ENCODE measurements at places on chromosomes 4 and X.

DNA sequence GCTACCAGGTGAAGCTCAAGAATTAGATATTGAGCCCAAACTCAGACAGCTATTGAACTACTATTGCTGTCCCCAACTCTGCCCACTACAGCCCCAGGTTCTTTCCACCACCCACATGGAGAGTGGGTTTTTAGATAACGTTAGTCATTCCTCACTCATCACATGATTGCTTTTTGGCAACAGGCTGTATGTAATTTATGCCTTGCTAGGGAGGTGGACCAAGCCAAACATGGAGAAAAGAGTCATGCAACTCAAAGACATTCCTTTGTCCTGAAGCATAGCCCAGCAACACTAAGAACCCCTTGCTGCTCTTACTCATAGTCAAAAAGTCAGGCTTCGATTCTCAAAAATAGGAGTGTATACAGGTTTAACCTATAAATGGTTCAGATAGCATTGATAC lies 275.9 kb upstream of the VCX3A start:
- DNase-seq: no peak

GRCh38 chr4:92961881-92962280 lies 658.1 kb downstream of the GRID2 start:
- no peak for DNase-seq

GRCh38 chr4:111475001-111475400 lies 670.3 kb upstream of the FAM241A start:
- no peak for DNase-seq

GRCh38 chr4:160034501-160034900 lies 931.6 kb downstream of the RAPGEF2 start:
- no peak for DNase-seq

- no peak for DNase-seq
These were observed 67.5 kb downstream of the AGTR2 start for GRCh38 chrX:116238093-116238492.

DNA sequence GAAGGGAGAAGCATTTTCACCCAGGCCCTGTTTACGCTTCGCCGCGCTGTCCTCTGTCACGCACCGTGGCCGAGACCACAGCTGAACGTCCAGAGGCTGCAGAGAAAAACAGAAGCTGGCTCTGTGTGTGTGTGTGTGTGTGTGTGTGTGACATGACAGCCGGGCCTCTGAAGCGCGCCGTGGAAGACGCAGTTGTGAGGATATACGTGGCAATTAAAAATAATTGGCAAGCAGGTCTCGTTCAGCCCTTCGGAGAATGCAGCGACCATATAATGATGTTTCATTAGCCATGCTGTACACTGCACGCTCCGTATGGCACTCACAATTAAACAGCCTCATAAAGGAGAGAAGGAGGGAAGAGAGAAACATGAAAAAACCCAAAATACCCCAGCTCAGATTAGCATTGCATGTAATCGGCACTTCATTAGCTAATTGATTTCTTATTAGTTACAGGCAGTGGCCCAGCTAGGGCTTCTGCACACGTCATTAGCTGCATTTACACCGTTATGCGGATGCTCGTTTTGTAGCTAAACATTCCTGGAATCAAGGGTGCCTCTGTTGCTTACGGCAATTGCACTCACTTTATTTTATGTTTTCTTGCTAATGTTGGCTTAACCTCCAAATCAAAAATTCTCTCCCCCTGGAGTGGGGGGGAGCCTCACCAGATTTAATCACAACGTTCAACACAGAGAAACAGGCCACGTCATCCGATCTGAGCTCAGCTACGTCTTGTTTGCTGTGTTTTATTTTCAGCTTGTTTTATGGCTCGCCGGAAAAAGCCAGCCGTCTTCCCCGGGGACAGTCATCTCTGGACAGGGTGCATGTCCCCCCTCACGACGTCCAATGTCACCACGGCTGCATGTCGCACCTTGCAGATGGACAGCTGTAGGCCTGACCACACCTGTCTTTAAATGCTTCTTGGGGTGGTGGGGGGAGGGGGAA lies 74.6 kb upstream of the SHOX start:
- no peak for DNase-seq

- DNase-seq: no peak
These were observed 1.0 kb upstream of the SCLT1 start for GRCh38 chr4:129094347-129094746.

DNA sequence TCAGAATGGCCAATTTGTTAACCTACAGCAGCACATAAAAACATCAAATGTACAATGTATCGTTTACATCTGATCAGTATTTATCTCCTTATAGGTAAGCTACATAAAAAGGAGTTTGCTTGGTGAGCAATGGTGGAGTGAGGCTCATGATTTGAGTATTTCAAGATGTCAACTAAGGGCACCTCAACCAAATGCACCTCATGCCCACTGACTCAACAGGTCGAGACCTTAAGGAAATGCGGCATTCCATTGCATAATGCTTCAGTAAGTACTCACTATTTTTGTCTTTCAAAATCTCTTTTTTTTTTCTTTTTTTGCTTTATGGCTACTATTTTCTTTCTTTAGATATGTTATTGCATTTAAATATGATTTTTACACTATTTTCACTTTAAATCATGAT lies 181.0 kb upstream of the TLL1 start:
- DNase-seq: no peak

DNA sequence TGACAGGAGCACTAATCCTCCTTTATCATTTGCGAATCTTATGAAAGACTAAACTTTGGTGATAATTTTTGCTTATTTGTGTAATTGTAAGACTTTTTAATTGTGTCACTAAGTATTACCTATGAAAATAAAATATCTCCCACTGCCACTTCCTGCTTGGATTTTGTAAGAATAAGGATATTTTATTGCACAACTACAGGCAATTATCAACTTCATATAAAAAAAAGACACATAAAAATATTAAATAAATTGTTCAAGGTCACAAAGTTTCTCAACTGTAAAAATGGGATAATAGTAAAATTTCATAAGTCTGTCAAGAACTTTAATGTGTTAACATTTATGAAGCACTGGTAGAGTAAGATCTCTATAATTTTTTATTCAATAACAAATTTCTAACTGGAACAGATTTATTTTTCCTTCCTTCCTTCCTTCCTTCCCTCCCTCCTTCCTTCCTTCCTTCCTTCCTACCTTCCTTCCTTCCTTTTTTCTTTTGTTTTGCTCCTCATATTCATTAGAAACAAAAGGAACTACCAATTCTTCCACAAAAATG lies 527.6 kb upstream of the FAM47C start:
- no peak for DNase-seq

DNA sequence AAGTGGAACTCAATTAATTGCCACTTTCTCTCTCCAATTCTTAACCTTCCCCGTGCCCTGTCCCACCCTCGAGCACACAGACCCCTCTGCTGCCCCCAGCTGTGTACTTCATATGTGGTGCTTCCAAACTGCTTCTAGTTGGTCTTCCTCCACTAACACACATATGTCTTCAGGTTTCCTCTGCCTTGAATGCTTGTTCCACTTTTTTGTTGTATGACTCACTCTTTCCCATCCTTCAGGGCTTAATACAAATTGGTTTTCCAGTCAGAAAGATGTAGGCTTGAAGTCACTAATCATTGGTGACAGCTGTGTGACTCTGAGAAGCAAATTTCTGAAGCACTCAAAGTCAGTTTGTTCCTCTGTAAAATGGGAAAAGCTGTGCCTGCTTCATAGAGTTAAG lies 30.6 kb downstream of the TRIM2 start:
- no peak for DNase-seq

DNA sequence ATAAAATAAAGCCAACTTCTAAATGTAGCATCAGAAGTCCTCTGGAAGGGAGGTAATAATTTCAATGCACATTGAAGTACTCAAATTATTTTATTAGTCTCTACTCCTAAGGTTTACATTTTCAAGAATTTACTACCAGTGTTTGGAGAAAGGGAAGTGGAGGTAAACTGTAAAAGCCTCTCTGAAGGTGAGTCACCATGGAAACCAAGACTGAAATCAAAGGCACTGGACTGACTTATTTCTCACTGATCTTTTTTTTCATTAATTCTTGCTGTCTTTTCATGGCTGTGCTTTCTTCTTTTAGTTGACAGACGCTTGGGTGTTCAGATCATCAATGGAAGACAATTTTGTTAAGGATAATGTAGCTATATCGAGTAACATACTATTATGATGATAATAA lies 9.7 kb downstream of the SLC39A8 start:
- no peak for DNase-seq

DNA sequence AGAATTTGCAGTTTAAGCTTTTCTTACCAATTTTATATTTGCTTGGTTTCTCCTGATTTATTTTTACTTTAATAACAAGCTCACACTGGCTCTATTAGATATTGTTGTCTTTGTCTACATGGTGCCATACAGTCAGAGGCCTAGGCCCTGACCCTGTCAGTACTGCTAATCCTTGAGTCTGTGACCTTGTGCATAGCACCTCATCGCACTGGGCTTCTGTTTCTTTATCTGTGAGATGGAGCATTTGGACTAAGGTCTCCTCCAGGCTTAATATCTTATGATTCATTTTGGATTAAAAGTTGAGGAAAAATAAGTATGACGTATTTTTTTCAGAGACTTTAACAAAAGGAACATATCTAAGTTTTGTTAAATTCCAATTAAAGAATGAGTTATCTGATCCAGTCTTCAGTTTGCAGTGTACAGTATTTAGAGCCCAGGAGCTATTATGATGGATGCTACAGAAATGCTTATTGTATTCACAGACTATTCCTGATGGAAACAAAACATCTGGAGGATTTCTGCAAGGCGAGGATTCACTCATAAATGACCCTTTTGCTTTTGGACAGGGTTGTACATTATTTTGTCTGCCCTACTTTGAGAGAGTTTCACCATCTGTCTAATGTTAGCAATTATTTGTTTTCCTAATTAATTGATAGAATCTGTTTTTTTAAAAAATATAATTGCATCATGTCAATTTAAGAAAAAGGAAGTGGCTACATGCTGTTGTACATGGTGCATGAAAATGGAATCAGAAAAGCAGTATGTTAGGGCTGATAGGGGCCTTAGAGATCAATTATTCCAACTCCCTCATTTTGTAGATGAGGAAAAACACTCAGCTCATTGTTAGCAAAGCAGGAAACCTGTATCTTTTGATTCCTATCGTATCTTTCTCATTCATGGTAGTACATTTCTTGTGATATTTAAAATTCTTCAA lies 203.6 kb downstream of the BANK1 start:
- no peak for DNase-seq

GRCh38 chr4:162392946-162393345 lies 229.1 kb upstream of the FSTL5 start:
- DNase-seq: no peak

DNA sequence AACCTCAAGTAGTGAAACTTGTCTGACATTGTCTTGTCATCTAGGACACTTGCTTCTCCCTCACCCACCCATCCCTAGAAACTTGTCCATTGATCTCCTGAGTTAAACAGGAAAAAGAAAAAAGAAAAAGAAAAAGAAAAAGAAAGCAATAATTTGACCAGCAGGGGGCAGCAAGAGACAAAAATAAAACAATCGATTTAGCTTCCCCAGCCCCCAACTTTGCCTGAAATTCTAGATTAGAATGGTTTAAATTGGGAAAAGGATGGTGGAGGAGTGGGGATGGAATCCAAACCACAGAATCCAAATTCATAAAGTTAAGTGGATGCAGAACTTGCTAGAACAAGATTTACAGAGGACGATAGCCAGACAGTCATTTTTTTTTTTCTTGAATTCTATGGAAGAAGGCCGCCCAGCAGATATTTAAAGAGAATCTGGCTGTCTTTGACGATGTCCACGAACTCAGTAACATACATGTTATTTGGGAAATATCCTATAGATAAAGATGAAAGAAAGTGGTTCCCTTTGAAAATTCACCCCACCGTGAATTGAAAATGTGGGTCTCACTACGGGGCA lies 282.9 kb downstream of the USP46 start:
- peak; percentile 1 for DNase-seq

GRCh38 chr4:185082561-185082960 lies 60.5 kb upstream of the SLC25A4 start:
- no peak for DNase-seq

GRCh38 chr4:108152980-108153379 lies 15.8 kb downstream of the LEF1 start:
- DNase-seq: no peak

GRCh38 chr4:5827108-5828004 lies 65.5 kb downstream of the CRMP1 start:
- no peak for DNase-seq

DNA sequence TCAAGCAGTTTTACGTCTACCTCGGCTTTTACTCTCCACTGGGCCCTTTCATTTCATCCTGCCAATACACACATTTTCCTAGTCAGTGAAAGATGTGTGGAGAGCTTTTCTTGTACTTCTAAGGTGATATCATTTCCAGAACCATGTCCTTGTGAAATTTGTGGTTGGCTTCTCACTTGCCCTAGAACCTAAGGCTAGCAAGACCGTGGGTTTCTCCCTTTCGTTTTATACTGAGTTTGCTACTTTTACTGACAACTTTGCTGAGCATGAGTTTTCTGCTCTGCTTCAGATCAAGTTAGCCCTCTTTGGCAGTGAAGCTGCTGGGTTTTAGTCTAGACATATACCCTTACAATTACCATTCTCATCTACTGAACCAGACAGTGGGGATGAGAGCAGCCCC lies 95.7 kb upstream of the FRMPD4 start:
- no peak for DNase-seq

DNA sequence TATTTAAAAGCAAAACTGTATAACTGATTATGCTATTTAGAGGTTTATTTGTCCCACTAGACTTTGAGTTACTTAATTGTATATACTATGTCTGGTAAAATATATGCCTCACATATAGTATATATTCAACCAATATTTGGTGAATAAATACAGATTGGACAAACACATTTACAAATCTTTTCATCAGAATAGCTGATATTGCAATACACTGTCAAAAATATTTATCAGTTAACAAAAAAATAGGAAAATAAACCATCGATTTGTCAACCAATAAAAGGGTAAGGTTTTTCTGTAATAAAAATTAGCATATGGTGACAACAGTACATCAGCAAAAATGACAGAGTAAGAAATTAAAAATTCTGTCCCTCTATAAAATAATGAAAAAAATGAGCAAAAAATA lies 889.9 kb upstream of the INTU start:
- no peak for DNase-seq

- no peak for DNase-seq
These were observed 115.2 kb upstream of the LNX1 start for GRCh38 chr4:53706422-53707032.

GRCh38 chrX:133749951-133750350 lies 235.4 kb downstream of the GPC3 start:
- DNase-seq: no peak

- peak; percentile 42 for DNase-seq
These were observed 20.5 kb downstream of the SEL1L3 start for GRCh38 chr4:25842229-25842845.

- DNase-seq: peak; percentile 25
These were observed 153.6 kb downstream of the RASL11B start for GRCh38 chr4:53015681-53016080.
